ENCODE measurements at places on chromosomes 5 and 9.

- no peak for DNase-seq
These were observed 42.3 kb upstream of the SMAD5 start for GRCh38 chr5:136090319-136090718.

DNA sequence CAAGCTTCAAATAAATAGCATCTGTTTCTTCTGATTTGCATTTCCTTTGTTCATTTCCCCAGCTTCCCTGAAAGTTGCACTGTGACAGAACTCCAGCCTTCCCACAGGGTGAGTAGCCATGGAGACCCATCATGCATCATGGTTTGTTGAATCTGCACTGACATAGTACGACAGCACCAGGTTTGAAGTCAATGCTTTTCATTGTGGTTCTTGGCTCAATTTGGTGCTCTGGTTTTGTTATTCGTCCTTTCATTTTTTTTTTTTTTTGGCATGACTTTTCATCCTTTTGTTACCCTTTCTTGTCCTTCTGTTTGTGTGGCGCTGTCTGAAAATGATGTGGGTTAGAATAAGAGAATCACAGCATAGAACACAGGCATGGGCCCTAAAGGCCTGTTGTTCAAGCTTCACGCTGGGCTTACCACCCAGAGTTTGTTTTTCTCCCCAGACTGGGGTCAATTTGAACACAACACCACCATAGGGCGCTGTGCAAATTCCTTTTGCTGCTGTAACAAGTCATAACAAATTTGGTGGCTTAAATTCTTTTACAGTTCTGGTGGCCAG, 206.2 kb upstream of the CDH10 start:
- no peak for DNase-seq

GRCh38 chr9:34611251-34611810, 566 bp downstream of the RPP25L start:
- no peak for DNase-seq

- no peak for DNase-seq
These were observed 216.6 kb downstream of the TSSK1B start for GRCh38 chr5:113218200-113218599.

DNA sequence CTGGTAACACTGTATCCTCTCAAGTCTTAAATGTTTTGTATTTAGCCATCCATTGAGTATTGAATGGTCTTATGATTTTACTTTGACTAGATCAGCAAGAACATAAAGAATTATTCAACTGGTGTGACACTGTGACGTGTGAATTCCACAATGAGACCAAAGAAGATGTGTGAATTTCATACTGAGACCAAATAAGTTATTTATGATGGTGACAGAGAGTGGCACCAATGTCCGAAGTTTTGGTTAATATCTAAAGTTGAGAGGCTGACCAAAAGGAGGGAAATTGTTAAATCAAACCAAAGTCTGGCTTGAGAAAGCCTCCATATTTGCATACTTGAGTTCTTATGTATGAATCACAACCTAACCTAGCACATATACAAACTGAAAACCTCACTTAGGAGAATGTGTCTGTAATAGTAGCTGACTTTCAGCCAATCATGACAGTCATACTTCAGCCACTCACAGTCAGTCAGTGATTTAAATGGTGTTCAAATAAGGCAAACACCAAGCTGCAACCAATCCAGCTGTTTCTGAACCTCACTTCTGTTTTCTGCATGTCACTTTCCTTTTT, 31.5 kb upstream of the FAM170A start:
- DNase-seq, result no peak

- no peak for DNase-seq
These were observed 77.7 kb upstream of the TMED7 start for GRCh38 chr5:115703514-115703913.

DNA sequence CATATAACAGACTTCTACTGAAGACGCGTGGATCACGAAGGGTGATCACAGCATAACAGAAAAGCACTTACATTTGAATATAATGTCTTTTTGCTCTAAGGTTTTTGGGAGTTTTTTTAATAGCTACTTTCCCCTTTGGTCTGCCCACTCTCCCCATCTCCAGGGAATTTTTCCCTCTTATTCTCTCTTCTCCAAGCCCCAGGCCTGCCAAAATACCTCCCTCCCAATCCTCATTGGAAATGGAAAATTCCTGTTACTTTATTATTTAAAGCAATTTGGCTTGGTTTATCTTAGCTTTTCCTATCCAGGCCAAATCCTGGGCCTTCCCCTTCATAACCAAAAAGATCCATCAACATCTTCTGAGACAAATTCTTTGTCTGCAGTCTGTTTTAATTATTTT, 22.3 kb upstream of the SSBP2 start:
- no peak for DNase-seq

DNA sequence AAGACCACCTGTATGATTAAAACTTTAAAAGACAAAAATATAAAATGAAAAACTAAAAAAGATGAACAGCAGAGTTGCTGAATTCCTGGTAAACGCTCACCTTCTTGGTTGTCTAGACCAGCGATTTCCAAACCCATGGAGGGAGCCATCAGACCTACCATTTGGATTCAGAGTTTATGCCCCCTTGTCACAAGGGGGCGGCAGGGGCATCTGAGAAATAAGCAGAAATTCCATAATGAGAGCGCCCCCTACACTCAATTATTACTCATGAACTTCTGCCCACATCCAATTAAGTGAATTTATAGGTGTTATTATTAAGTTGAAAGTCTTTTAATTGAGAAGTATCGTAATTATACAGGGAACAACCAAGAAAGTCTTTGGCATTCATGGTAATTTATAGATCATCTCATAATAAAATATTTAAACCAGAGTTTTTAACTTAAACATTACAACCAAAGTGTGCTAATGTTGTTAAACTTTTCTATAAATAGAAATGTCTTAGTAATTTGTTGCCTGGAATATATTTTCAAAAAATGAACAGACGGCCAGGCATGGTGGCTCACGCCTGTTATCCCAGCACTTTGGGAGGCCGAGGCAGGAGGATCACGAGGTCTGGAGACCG, 35.2 kb upstream of the SPATA31C2 start:
- DNase-seq, result no peak

DNA sequence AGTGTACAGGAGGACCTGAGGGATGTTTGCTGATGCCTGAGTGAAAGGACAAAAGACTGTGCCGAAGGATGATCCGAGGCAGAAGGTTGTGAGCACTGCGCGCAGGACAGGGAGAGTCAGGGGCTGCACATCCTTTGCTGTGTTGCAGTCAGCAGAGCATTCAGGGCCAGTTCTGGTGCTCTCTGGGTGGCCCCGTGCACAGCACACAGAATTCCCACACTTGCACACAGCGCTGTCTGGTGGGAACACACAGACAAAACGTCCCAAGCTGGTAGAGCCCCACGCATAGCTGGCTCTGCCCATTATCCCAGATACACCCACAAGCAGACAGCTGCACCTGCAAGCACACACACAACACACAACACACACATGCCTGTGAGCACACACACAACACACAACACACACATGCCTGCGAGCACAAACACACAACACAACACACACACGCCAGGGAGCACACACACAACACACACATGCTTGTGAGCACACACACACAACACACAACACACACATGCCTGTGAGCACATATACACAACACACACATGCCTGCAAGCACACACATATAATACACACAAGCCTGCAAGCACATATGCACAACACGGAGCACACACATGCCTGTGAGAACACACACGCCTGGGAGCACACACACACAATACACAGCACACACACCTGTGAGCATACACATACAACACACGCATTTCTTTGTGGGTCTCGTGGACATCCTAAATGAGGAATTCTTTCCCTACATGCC, 74.4 kb downstream of the FGF18 start:
- DNase-seq, result no peak

DNA sequence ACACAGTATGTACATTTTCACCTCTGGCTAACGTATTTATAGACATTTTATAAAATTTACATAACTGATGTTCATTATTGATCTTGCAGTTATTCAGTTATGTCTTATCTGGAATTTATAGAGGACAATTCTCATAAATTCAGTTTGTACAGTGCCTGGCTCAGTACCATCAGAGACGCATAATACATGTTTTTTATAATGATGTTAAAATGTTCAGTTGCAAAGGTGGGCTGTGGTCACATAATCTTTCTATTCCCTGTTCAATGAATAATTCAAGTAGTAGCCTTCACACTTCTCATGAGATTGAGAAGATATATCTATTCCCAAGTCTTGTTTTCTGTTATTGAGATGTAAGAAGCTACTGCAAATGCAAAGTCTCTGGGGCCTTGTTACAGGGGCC, 393.1 kb upstream of the ARRDC3 start:
- no peak for DNase-seq

GRCh38 chr5:14718778-14719177, 54.3 kb downstream of the OTULIN start:
- no peak for DNase-seq

GRCh38 chr5:50887889-50888633, 221.6 kb downstream of the PARP8 start:
- DNase-seq, result no peak

GRCh38 chr5:14245132-14245925, 102.2 kb downstream of the TRIO start:
- no peak for DNase-seq

DNA sequence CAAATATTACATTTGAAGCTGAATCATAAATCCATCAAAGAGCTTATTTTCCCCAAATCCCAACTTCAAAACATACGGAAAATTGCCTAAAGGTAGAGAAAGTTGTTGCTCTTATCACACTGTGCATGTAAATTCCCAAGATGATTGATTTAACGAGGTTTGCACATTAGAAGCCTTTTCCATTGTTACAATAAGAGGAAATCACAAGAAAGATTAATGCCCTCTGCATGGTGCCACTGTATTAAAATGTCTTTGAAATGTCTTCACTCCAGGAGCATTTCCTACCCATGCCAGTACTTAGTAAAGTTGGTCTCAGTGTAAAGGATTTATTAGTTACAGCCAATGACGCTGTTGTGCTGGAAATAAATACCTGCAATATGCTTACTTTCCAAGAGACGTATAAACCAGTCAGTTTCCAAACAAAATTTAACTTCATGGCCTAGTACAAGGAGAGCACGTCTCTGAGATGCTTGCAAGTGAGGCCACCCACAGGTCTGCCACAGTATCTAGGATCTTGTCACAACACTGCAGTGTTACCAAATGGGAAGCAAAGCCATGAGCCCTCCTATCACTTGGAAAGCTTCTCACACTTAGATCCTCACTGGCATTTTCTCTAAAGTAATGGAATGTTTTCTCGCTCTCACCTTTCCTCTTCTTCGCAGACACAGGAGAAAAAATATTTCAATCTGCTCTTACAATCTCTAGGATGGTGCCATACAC, 112.4 kb downstream of the CETN3 start:
- no peak for DNase-seq

- DNase-seq, result peak; percentile 9
These were observed 92.9 kb upstream of the MTAP start for GRCh38 chr9:21709464-21710058.

GRCh38 chr9:116238225-116238624, 84.6 kb downstream of the PAPPA start:
- DNase-seq, result no peak

DNA sequence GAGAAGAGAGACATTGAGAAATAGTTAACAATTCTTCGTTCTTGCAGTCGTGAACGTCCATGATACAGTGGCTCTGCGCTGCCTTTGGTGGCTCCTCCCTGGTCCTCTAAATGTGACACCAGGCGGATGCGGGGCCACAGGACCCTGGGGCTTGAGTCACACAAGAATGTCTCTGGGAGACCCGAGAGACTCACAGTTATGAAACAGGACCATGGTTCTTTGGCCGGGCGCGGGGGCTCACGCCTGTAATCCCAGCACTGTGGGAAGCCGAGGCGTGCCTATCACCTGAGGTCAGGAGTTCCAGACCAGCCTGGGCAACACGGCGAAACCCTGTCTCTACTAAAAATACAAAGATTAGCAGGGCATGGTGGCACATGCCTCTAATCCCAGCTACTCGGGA, 767 bp upstream of the ZDHHC11 start:
- no peak for DNase-seq

GRCh38 chr9:107737987-107738743, 248.6 kb upstream of the KLF4 start:
- no peak for DNase-seq

- DNase-seq, result peak; percentile 18
These were observed at the start of gene GLRA1 for GRCh38 chr5:151924564-151925301. Gene GLRA1 (minus strand): TSS chr5:151924851. CDS start chr5:151924549, 302 bp downstream.

DNA sequence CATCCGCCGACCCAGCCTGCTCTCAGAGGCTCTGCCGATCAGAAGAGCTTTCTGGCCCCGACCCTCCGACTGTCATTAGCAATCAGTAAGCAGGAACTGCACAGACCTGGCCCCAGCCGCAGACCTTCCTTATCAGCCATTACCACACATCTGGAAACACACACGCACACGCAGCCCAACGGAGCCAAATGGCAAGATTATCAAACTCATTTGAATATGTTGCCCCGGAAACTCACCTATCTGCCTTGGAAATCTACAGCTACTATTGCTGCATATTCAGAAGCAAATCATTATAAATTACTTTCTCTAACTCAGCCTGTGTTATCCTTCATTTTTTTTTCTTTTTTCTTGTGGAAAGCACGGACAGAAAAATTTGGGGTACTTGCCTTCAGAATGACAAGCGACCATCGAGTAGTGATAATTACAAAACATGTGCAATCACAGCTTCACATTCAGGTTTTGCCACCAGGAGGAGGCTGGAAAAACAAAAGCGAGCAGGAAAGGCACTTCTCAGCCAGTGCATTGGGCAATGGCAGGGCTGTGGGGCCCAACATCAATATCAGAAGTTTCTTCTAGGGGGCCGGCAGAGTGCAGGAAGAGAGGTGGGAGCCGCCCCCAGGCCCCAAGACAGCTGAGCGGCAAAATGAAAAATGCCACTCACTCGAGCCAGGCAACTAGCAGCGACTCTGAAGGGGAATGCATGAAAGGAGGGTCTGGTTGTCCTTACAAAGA, 122.3 kb downstream of the VAV2 start:
- DNase-seq, result no peak

GRCh38 chr5:96629774-96630173, 32.4 kb upstream of the CAST start:
- DNase-seq, result no peak

DNA sequence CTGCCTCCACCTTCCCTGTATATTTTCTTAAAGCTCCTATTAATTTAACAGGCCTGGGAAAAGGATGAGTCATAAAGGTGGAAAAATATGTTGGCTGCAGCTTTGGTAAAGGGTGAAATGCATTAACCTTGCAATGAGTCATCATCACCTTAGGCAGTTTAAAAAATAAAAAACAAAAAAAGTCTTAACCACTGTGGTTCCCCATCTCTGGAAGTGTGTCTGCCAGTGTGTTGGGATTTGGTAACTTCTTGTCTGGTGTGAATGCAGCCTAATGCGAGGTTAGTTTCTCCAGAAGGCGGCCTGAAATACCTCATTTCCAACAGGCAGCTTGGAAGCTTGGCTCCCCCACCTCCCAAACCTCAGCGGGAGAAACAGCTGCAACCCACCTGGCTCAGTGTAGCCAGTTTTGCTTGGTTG, 265.3 kb upstream of the GAS1 start:
- no peak for DNase-seq

DNA sequence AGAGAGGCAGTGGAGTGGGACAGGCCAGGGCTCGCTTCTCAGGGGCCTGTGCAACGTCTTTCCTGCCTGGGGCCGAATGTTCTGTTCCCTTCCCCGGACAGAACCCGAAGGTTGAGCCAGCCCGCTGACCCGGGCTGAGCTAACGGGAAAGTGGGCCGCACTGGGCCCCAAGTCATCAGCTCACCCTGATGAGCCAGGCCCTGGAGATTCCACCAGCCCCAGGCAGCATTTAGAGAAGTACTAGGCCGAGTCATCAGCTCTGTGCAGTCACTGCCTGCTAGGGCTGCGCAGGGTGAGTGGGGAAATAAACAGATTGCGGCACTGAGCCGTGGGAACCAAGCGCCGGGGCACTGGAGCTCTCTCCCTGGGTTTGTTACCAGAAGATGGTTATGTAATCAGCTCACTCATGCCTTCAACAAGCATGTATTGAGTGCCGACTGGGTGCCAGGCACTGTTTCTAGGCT, 29.1 kb upstream of the DUSP1 start:
- no peak for DNase-seq
